ENCODE measurements at places on chromosomes 4 and X.

GRCh38 chr4:188455062-188455752 lies 316.0 kb downstream of the TRIML1 start:
- DNase-seq: no peak

DNA sequence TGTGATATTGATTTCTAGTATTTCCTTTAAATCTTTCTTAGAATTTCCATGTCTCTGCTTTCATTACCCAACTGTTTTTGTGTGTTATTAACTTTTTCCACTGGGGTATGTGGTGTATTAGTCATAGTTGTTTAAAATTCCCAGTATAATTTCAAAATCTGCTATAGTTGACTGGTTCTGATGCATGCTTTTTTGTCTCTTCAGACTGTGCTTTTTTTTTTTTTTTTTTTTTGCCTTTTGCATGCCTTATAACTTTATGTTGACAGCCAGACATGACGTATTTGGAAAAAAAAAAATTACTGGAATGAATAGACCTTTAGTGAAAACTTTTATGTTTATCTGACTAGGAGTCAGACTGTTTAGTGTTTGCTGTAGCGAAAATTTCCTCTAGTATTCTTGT lies 580.4 kb downstream of the ANKRD50 start:
- DNase-seq: no peak

GRCh38 chr4:25449688-25450087 lies 72.6 kb downstream of the ANAPC4 start:
- no peak for DNase-seq

DNA sequence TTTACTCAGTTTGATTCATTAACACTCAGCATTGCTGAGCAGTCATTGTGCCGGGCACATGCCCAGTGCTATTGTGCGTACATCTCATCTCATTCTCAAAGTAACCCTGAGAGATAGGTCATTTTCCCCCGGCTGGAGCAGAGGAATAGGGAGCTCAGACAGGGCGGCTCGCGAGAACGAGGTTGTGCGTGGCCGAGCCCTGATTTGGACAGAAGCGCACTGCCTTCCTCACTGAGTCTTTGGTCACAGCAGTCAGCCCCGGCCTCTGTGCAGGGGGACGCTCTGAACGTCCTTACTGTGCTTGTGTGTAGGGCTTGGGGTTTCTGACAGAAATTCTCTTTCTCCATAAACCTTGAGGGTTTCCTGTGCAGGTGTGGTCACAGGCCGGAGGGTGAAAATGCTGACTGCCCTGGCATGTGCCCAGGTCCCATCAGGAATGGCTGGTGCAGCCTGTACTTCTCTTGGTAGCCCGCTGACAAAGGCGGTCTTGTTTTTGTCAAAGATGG lies 39.5 kb downstream of the NOP14 start:
- DNase-seq: no peak

- DNase-seq: no peak
Measured at GRCh38 chr4:42672359-42673081, 15.6 kb upstream of the ATP8A1 start.

GRCh38 chrX:119686087-119686691 lies 6.8 kb downstream of the SEPTIN6 start:
- no peak for DNase-seq

- no peak for DNase-seq
Measured at GRCh38 chr4:111883557-111883999, 261.7 kb upstream of the FAM241A start.

GRCh38 chrX:153297376-153297775 lies 24.2 kb downstream of the PNMA6F start:
- DNase-seq: peak; percentile 3

GRCh38 chr4:30605616-30606190 lies 114.5 kb upstream of the PCDH7 start:
- no peak for DNase-seq

GRCh38 chrX:151988706-151989299 lies 14.3 kb upstream of the GABRE start:
- no peak for DNase-seq

All from sigmoid colon (tissue), 7 donors.